ENCODE measurements at places on chromosomes 5 and 9.
A peak's percentile ranks its signal among the peaks of the same experiment; 100 is the strongest.

- no peak for DNase-seq
Observed at GRCh38 chr5:8906303-8906967, 639.4 kb downstream of the SEMA5A start.

GRCh38 chr9:72949244-72949582 is 3.6 kb downstream of the ALDH1A1 start:
- DNase-seq: no peak

DNA sequence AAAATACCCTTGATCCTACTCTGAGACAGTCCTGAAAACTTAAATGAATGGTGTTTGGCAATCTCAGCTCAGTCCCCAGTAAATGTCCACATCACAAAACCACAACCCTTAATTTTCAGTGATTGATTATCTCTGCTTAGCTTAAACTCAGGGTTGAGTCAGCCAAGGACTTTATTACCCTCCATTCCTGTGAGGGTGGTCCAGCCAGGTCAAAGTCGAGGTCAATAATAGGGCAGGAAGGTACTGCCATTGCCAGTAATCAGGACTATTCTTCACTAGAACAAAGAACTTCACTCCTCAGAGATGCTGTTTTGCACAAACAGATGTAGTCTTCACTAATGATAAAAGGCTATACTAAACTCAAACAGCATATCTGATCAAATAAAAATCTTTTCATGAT is 499.4 kb downstream of the ISL1 start:
- DNase-seq: no peak

GRCh38 chr5:14879937-14880589 is 8.5 kb upstream of the ANKH start:
- DNase-seq: no peak

- DNase-seq: no peak
Observed at GRCh38 chr5:73986729-73987128, 360.7 kb downstream of the ARHGEF28 start.

DNA sequence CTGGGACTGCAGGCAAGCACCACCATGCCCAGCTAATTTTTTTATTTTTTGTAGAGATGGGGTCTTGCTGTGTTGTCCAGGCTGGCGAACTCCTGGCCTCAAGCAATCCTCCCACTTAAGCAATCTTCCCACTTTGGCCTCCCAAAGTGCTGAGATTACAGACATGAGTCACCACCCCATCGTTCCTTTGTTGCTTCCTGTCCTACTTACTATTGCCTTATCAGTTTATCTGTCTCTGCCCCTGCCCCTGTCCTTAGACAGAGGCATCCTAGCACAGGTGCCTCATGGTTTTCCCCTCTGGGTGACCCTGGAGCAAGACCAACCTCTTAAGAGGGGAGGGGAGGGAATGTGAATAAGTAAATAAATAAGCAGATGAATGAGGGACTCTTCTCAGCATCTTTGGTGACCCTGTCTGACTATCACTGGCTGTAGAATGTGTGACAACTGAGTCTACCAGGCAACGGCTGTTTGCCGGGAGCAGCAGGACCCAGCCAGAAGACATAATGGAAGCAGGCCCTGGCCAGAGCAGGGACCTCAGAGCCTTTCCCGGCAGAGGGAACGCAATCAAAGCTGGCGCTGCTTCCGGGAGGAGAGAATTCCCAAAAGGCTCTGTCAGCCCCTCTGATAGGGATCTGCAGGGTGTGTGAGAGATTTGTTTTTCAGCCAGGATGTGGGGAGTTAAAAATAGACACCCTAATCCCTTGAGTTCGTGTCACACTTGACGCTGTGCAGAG is 43.8 kb upstream of the DAB2IP start:
- peak; percentile 81 for DNase-seq

- DNase-seq: peak; percentile 84
Observed at GRCh38 chr9:134055981-134056461, 11.8 kb downstream of the BRD3 start.

DNA sequence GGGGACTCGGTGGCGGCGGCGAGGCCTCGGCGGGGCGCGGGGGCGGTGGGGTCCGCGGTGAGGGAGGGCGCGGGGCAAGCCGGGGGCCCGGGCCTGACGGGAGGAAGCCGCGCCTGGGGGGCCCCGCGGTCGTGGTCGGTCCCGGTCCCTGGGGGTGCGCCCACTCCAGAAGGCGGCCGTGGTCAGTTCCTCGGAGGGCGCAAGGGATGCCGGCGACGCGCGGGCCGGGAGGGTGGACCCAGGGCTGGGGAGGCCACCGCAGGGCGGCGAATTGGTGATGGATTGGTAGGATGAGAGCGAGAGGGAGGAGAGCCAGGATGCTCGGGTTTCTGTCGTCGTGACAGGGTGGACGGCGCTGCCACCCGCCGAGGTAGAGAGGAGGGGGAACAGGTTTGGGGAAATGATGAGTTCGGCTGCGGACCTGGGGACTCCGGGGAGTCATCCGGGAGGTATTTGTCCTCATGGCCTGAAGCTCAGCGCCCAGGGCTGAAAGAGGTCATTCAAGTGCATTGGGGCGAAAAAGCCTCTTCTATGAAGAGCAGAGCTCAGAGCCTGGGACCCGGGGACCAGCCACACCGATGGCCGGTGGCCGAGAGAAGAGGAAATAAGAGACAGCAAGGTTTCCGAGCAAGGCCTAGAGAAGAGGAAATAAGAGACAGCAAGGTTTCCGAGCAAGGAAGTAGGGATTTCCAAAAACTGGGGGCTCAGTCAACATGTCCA is 557 bp downstream of the GNG10 start:
- DNase-seq: peak; percentile 77

DNA sequence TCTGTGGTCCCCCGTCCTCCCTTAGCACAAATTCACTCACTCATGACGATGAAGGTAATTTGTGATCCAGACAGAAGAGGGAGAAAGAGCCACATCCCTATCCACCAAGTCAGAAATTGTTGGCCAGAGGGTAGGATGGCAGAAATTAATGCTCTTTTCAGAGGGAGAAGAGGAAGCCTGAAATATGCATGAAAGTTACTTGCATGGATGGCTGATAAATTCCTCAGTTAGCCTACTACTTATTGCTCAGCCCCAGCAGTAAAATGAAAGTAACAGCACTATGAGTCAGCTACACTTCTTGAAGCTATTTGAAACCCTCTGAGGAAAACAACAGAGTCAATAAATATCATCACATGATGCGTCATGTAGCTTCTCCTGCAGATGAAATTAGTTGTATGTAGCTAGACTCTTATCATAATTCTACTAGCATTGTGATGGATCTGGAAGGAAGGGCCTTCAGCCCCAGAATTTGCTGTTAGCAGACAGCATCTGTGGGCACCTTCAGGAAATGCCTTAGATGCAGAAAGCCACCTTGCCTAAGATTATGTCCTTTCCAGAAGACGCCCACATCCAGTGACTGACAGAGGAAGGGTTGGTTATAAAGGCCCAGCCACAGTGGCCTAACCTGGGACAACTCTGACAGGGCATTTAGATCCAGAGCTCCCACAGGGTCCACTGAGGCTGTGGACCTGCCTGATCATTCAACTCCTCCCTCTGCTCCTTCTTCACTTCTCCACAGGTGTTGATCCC is 81.2 kb upstream of the CCDC112 start:
- no peak for DNase-seq

DNA sequence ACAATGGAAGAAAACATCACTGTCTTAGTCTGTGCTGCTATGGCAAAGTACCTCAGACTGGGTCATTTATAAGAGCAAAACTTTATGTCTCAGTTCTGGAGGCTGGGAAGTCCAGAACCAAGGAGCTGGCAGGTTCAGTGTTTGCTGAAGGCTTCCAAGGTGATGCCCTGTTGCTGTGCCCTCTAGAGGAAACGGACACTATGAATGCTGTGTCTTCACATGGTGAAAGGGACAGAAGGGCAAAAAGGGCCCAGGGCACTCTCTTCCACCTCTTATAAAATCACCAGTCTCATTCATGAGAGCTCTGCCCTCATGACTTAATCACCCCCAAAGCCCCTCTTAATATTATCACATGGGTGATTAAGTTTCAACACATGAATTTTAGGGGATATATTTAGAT is 143.5 kb downstream of the FANCC start:
- DNase-seq: no peak

DNA sequence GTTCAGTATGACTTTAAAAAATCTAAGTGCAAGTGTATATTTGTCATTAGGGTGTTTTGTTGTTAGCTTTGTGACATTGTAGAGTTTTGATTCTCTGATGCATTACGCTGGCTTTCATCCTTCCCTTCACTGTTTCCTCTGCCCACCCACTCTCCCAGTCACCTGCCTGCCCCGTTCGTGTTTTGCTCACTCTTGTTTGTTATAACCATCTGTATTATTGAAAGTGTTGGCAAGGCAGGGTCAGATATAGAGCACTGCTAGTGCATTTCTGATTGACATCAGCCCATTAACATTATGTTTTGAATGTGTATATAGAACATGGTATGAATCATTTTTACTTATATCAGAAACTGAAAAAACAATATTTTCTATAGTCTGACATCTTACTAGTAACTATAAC is 27.3 kb downstream of the SCGB3A1 start:
- DNase-seq: no peak

DNA sequence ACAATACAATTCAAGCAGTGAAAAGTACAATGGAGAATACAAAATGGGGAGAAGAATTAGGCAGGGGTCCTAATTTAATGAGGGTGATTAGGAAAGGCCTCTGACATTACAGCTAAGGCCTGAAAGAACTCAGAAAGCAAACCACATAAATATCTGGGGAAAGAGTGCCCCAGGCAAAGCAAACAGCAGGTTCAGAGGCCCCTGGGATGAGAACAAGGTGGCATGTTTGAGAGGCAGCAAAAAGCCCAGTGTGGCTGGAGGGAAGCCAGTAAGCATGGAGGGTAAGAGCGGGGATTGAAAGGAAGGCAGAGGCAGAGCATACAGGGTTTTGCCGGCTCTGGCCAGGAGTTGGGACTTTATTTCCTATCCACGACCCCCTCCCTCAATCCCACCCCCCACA is 33.4 kb upstream of the VDAC1 start:
- no peak for DNase-seq

DNA sequence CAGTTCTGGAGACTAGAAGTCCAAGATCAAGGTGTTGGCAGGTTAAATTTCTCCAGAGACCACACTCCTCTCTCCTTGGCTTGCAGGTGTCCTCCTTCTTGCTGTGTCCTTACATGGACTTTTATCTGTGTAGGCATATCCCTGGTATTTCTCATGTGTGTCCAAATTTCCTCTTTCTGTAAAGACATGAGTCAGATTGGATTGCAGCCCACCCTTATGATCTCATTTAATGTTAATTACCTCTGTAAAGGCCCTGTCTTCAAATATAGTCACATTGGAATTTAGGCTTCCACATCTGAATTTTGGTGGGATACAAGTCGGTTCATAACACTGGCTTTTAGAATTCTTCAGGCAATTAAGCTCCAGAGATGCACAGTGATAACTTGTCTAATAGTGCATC is 322.2 kb upstream of the GRIA1 start:
- DNase-seq: no peak

- DNase-seq: no peak
Observed at GRCh38 chr9:29319736-29320513, 1746.6 kb upstream of the C9orf72 start.

- no peak for DNase-seq
Observed at GRCh38 chr5:80697100-80697499, 42.3 kb upstream of the DHFR start.

- DNase-seq: peak; percentile 85
Observed at GRCh38 chr5:114185274-114185673, 176.6 kb upstream of the KCNN2 start.

DNA sequence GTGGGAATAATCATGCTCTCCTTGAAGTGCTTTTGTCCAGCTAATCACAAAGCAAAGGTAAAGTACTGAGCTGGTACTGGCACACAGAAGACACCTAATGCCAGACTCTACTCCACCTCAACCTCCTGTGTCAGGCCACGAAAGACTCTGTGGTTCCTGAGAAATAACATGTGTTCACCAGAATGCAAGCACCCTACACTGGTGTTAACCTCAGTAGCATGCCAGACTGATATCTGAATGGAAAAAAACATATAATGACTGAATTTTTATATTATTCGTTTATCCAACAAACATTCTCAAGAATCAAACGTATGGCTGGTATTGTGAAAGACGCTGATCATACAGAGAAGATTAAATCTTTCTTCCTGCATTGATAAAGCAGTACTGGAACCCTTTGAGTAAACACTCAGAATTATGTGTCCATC is 97.1 kb upstream of the IFNE start:
- no peak for DNase-seq

- no peak for DNase-seq
Observed at GRCh38 chr5:166618526-166618925, 1672.9 kb upstream of the WWC1 start.

DNA sequence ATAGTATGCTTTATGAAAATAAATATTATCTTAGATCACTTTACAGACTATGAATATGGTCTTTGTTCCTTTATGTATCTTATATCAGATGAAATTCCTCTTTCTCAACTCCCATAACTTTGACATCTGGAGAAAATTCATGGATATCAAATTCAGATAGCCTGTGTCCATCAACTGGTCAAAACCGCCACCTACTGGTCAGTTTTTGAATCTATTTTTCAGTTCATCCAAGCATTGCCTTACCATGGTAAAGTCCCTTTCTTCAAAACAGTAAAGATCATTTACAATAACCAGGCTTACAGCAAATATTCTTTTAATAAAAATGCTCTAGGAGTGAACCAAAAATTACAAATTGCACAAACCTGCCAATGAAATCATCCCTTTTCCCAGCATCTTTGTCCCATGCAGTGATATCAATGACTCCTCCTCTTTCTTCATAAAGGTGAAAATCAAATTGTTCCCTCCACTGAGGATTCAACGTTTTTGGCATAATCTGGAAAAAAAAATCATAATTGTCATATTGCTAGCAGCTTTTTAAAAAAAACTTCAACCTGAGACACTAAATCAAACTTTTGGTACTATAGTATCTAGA is 290.5 kb downstream of the SLF1 start:
- no peak for DNase-seq

GRCh38 chr9:127867356-127868277 is 9.9 kb downstream of the AK1 start:
- DNase-seq: no peak

DNA sequence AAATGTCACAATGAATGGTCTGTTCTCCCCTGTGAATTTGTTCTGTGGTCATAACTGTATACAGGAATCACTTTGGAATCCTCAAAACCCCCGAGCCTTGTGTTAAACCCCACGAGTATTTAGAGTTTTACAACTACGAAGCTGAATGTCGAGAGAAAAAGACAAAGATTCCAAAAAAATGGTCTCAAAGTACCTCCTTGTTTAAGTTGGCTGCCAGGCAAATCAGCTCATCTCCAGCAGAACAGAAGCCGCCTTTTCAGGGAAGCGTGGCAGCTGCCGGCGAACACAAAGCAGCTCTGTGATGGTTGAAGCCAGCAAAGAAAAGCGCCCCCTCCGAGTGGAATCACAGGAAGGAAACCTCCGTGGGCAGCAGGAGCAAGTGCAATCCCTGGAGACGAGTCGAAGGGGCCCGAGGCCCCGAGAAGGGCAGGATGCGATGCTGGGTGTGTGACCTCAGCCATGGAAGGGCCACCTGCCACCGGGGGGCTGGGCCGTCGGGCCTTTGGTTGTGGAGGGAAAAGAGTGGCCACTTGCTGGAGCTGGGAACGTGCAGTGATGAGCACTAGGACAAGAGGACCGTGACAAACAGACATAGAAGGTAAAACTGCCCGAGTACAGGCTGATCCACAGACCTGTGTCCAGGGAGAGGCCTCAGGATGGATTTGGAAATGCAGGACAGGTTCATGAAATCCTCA is 706.4 kb downstream of the SEMA5A start:
- DNase-seq: no peak
